Sciatic nerve (tissue), 2 donors: ENCODE measurements at places on chromosomes 13 and 19. TPM values are rescaled to one million over a fixed set of nuclear protein-coding genes. Genes with fewer than 3 reads are reported as not detected.

GRCh38 chr13:22173610-22174009 is 502.7 kb downstream of the FGF9 start:
- DNase-seq = no peak

DNA sequence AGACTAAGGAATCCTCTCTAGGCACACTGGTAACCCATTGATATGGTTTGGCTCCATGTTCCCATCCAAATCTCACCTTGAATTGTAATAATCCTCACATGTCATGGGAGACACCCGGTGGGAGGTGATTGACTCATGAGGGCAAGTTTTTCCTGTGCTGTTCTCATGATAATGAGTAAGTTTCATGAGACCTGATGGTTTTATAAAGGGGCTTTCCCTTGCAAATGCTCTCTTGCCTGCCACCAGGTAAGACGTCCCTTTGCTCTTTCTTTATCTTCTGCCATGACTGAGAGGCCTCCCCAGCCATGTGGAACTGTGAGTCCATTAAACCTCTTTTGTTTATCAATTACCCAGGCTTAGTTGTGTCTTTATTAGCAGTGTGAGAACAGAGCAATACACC is 81.4 kb upstream of the GPC6 start:
- no peak for DNase-seq

DNA sequence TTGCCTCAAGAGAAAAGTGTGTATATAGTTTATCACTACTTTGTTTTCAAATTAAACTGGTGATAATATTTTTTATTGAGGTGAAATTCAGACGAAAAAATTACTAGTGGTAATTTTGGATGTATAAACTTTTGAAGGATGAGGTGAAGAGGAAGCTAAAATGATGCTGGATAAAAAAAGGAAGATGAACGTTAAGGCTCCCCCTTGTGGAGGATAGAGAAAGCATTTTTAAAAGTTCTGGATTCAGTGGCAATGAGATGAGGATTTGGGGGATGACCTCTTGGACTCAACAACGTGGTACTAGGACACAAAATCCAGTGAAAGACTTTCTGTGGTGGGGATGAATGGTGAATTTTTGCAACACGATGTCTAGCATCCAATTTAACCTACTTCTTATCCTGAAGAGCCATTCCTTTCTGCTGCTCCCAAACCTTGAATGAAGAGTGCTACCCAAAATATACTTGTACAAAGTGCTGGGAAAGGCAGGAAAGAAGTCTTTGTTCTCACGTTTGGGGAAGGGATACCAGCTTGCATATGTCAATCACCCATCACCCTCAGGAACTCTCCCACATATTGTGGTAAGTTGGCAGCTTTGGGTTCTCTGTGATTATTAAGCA is 7.3 kb upstream of the SIGLEC5 start:
- no peak for DNase-seq

MATK gene
- total RNA-seq = 1.6 TPM

OR7A5 gene
- 0.22 TPM for total RNA-seq

DNA sequence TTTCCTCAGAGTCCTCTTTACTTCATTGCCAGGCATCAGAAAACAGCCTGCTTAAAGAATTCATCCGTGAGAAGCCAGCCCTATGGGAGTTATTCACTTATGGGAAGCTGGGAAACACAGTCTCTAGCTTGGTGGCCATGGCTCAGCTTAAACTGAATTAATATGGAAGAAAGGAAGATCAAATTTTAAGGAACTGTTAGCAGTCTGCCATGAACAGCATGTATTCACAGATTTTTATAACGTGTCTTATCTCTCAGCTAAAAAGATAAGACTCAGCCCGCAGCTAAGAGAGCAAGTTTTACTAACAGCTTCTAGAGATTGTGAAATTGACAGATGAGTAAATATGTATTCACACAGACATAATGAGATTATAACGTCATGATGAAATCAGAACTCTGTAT is 253.7 kb upstream of the RXFP2 start:
- DNase-seq = no peak

GRCh38 chr13:33352041-33352440 is 66.5 kb upstream of the STARD13 start:
- no peak for DNase-seq

GRCh38 chr19:1975162-1975480 is 34.1 kb downstream of the CSNK1G2 start:
- DNase-seq = no peak

CATSPERD gene
- not detected for total RNA-seq

DNA sequence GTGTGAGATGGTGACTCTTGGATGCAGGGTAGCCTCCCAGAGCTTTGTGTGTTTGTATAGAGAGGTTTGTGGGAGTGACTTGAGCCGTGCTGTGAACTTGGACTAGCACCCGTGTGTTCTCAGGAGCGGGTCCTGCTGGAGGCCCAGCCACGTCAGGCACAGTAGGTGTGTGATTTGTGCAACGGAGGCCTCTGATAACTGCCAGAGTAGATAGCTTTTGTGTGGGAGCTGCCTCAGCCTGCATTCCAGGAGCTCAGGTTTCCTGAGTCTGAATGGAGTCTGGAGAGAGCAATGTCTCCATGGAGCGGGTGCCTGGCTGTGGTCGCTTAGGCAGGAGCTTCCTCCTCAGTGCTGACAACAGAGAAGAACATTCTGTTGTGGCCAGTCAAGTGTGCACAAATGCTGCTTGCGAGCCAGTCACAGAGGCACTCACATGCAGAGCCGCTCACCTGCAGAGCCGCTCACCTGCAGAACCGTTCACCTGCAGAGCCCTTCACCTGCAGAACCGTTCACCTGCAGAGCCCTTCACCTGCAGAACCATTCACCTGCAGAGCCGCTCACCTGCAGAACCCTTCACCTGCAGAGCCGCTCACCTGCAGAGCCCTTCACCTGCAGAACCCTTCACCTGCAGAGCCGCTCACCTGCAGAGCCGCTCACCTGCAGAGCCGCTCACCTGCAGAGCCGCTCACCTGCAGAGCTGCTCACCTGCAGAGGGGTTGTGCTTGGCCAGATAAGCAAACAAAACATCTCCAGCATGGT is 32.6 kb downstream of the TFDP1 start:
- DNase-seq = no peak

- DNase-seq = no peak
These were observed 23.0 kb downstream of the CUL4A start for GRCh38 chr13:113232208-113233003.

GRCh38 chr19:45772130-45772840 is 3.2 kb upstream of the SIX5 start:
- DNase-seq = no peak

- DNase-seq = no peak
These were observed 23.4 kb downstream of the UBAC2 start for GRCh38 chr13:99224021-99224420.

- DNase-seq = no peak
These were observed 695 bp downstream of the ICAM1 start for GRCh38 chr19:10271543-10272086.

ZNF682 gene
- 6.1 TPM for total RNA-seq

- no peak for DNase-seq
These were observed 1246.5 kb downstream of the UQCRFS1 start for GRCh38 chr19:27966390-27966816.

TUBGCP3 gene
- 48.9 TPM for total RNA-seq

- no peak for DNase-seq
These were observed 136.7 kb upstream of the TMTC4 start for GRCh38 chr13:100811024-100811865.

GRCh38 chr19:54434112-54434872 is 14.7 kb upstream of the LENG8 start:
- no peak for DNase-seq

DNA sequence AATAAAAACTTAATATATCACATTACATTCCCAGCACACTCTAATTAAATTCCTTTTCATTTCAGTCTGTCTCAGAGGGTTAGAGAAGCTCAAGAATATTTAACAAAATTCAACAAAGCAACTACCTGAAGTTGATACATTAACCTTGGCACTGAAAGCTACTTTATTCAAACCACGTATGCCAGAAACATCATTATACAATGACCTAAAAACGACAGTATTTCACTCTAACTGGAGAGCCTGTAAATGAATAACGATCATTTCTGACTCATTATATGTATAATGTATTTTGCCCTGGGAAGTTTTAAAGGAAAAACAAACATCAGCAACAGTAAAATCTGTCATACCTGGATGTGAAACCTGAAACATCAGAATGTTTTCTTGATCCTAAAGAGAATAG is 270.1 kb downstream of the SLITRK5 start:
- no peak for DNase-seq

NAXD gene
- total RNA-seq = 38.9 TPM

DNA sequence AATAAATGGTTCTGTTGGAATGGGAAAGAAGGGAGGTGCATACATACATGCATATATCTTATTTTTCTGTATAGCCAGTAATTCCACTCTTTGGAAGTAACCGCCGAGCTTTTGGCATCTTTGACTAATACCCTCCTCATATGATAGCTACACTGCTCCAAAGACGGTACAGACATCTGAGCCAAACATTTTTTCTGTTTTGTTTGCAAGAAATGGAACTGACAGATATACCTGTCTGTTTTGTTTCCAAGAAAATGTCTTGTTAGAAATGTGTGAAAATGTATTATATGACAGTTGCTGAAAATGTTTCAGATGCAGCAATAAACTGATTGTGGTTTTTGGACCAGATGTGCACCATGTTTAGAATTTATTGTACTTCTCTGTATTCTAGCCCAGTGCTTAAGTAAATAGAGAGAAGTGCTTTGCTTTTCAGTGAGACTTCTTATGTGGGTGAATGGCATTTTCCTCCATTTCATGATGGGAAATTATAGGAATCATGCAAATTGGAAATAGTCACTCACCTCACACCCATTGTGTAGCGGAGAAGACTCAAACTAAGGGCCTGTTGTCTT is 396.9 kb downstream of the KCNRG start:
- no peak for DNase-seq

SELENOV gene
- not detected for total RNA-seq

DNA sequence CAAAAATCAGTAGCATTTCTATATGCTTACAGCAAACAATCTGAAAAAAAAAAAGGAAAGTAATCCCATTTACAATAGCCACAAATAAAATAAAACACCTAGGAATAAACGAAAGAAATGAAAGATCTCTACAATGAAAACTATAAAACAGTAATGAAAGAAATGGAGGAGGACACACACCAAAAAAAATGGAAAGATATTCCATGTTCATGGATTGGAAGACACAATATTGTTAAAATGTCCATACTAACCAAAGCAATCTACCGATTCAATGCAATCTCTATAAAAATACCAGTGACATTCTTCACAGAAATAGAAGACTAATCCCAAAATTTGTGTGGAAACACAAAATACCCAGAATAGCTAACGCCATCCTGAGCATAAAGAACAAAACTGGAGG is 4.7 kb downstream of the FCGBP start:
- DNase-seq = no peak

URAD gene
- total RNA-seq = not detected

SERTAD3 gene
- 47.2 TPM for total RNA-seq

DNA sequence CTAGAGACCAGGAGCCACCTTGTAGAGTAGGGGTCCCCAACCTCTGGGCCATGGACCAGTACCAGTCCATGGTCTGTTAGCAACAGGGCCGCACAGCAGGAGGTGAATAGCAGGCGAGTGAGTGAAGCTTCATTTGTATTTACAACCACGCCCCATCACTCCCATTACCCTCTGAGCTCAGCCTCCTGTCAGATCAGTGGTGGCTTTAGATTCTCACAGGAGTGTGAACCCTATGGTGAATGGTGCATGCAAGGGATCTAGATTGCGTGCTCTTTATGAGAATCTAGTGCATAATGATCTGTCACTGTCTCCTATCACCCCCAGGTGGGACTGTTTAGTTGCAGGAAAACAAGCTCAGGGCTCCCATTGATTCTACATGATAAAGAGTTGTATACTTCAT is 303.6 kb downstream of the KCNRG start:
- no peak for DNase-seq

DNA sequence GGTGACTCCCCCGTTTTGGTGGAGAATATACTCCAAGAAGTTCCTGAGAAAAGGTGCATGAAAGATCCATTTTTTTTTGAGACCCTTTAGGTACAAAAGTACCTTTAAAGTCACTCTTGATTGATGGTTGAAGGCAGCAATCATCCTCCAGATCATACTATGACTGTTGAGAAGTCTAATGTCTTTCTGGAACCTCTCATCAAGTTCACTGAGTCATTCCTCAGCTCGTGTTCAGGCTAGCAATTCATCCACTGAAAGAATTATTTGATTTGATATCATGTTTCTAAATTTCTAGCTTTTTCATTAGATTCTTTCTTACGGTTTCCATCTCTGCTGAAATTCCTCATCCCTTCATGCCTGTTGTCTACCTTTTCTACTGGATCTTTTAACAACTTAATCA is 65.1 kb upstream of the GJB6 start:
- no peak for DNase-seq

GRCh38 chr13:40384976-40385857 is 281.2 kb downstream of the FOXO1 start:
- no peak for DNase-seq

DNA sequence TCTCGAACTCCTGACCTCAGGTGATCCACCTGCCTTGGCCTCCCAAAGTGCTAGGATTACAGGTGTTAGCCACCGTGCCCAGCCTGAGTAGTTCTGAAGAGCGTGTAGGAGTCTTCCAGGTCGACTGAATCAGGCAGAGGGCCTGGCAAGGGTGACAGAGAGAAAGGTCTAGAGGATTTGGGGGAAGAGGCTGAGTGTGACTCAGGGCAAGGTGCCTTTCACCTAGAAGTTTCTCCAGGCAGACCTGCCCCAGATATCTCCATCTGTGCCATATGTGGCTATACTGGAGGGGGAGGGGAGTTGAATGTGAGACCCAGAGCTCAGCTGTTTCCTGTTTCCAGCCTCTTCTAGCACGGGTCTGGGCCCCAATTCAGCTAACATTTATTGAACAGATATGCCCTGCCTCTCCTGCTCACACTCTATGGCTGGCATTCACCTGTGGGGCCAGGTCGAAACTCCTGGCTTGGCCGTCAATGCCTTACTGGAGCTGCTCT is 1.3 kb downstream of the CCDC159 start:
- DNase-seq = no peak

GRCh38 chr13:34620074-34620850 is 321.8 kb upstream of the NBEA start:
- DNase-seq = no peak

CEACAM16 gene
- not detected for total RNA-seq

TMEM150B gene
- total RNA-seq = 5.1 TPM

DNA sequence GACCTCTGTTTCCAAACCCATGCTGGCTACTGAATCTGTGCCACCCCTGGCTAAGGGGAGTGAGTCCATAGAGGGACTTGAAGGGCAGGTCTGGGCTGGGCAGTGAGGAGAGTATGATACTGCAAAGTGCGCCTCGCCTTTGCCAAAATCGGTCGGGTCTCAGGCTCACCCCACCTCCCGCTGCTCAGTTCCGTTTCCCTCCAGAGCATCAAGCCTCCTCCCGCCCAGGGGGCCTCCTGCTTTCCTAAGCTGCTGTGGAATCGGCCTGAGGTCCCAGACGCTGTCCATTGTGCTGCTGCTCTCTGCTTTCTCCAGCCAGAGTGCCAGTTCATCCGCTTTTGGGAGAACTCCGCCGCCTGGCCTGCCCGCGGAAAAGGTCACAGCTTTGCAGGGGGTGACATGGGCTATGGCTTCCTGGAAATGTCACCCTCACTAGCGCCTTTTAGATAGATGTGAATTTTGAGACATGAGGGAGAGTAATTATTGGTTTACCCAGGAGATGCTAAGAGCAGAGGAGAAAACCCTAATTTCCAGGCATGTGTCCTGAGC is 1418.4 kb downstream of the UQCRFS1 start:
- DNase-seq = no peak
